ENCODE measurements at places on chromosomes 12 and 14.

GRCh38 chr14:26606729-26607312, 9.0 kb upstream of the NOVA1 start:
- DNase-seq, result no peak

- no peak for DNase-seq
Measured at GRCh38 chr12:123075646-123076171, 75.2 kb downstream of the PITPNM2 start.

DNA sequence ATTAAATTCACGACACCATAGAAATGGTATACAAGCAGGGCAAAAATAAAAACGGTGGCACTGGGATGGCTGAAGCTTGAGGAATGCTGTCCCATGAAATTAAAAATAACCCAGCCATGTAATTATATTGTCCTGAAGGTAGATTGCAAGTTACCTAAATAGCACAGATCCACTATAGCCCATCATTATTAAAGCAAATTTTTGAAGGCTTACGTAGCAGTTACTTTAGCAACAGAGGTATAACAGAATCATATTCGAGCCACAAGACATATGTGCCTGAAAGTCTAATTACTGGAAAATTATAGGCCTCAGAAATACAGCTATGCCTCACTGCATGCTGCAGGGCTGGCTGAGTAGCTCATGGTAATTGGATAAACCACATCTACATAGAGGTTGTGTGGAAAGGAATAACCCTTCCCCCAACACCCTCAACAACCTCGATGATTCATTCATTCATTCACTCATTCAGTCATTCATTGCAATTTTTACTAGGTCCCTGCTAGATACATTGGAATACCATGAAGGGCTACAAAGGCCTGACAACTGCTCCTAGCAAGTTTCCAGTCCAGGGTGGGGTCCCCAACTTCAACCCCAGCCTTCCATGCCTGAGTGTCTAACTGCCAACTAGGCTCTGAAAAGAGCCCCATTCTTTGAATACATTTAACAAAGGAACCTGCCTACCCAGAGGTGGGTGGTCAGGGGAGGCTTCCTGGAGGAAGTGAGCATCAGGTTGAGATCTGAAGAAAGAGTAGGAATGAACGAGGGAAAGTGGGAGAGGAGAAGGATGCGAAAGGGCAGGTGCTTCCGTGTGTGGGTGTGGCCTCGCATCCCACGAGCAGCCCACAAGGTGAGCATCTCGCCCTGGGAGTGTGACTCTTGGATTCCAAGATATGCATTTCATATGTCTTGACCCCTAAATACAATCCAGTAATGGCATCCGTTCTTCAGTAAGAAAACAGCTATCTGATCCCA, 18.0 kb upstream of the CMKLR1 start:
- DNase-seq, result no peak

DNA sequence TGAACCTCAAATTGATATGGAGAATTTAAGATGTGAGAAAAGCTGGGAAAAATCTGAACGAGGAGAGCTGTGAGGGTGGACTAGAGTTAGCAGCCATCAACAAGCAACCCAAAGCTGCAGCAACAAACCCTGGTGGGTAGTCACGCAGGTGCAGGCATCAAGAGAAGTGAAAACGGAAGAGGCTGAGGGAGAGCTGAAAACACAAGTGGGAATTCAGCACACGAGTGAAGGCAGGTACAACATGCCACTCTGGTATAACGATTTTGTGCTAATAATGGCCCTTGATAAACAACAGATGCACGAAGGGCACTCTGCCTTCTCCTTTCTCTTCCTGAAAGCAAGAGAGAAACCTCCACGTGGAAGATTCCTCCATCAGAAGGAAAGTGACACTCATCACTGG, 11.5 kb downstream of the TCL1B start:
- DNase-seq, result no peak

GRCh38 chr12:113818283-113818682, 147.8 kb downstream of the RBM19 start:
- DNase-seq, result no peak

DNA sequence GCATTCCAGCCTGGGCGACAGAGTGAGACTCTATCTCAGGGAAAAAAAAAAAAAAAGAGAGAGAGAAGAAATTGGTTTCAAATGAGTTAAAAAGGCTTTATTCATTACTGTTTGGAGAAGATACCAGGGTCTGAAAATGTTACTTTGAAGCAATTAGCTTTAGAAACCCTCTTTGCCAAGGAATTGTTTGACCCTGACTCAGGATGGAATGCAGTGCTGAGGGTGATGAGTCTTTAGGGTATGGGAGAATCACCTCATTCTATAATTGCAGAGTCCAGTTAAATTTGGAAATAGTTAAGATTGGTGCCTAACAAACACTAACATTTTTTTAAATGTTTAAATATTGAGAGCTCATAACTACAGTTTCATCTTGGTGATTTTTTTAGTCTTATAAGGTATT, 13.3 kb downstream of the RAP1B start:
- no peak for DNase-seq

- DNase-seq, result no peak
Measured at GRCh38 chr12:79629561-79629960, 61.2 kb downstream of the PAWR start.

DNA sequence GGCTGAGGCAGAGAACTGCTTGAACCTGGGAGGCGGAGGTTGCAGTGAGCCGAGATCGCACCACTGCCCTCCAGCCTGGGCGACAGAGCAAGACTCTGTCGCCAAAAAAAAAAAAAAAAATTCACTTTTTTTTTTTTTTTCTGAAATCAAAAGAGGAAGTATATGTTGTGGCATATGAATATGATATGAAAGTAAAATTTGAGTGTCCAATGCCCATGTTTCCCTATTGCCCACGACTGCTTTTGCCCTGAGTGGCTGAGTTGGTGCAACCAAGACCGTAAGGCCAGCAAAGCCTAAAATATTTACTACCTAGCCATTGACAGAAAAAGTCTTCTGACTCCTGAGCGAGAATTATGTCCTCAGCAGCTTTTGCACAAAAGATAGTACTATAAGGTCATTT, 101.7 kb upstream of the PARP11 start:
- no peak for DNase-seq

DNA sequence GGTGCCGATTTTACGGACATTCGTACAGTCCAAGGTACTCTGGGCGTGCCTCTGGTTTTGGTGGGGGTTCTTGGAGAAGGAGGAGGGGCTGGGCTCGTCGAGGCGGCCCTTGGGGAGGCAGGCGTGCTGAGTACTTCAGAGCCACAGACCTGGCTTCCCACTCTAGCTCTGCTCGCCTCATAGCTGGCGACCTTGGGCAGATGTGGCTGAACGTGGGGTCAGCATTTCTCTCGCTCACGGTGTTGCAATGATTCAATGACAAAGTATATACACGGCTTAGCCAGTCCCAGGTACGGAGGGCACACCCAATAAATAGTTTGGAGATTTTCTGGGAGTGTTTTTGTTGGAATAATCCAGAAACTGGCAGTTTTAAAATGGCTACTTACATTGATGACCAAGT, 75.1 kb downstream of the FOXN4 start:
- no peak for DNase-seq

GRCh38 chr12:45913631-45914030, 76.7 kb downstream of the SCAF11 start:
- no peak for DNase-seq

- DNase-seq, result no peak
Measured at GRCh38 chr14:35879654-35880249, 53.6 kb downstream of the BRMS1L start.

GRCh38 chr12:111932241-111932640, 80.7 kb downstream of the TMEM116 start:
- DNase-seq, result no peak

DNA sequence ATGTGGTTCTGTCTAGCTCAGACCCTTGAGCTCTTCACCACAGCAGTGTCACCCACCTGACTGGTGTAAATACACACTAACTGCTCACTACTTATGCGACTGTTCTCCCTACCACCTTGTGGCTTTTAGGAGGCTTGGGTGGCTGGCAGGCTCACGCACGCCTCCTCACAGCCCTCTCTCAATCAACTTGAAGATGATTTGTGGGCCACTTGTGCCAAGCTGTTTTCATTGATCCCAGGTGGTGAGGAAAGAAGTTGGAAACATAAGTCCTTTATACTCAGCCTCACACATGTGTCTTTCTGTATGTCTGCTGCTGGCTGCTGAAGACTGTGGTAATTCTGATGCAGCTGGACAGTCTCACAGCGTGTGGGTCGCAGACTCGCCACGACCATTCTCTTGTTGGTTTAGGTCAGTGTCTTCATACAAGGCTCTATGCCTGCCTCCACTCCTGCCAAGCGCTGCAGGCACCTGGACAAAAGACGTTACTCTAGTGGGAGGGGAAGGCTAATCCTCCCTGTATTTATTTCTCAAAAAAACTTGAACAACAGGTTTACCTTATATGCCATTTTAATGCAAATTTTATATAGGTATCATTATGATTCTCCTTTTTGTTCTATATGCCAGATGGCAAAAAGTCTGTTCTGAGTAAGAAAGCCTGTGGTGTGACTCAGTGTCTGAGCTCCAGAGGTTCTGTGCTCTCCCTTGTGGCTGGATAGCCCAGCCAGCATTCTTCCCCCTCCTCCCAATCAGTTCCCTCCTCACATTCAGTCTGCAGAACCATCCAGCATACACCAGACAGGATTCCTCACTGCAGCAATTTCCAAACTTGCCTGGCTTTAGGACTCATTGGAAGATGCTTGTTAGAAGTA, 115.6 kb downstream of the DIP2B start:
- no peak for DNase-seq

DNA sequence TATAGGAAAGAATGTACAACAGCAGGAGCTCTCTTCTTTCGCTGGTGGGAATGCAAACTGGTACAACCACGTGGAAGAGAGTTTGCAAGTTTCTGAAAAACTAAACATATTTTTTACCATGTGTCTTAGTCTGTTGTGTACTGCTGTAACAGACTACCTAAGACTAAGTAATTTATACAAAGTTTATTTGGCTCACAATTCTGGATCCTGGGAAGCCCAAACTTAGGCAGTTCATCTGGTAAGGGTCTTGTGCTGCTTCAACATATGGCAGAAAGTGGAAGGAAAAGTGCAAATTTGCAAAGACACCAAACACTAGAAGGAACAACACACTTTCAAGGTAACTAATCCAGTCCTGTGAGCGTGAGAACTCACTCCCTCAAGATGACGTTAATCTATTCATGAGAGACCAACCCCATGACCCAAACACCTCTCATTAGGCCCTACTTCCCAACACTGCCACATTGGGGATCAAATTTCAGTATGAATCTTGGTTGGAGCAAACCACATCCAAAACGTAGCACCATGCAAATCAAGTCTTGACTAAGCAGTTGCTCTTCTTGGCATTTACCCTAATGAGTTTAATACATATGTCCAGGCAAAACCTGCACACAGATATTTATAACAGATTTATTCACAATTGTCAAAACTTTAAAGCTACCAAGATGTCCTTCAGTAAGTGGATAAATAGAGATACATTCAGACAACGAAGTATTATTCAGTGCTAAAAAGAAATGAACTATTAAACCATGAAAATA, 481.9 kb upstream of the FOXG1 start:
- DNase-seq, result no peak

DNA sequence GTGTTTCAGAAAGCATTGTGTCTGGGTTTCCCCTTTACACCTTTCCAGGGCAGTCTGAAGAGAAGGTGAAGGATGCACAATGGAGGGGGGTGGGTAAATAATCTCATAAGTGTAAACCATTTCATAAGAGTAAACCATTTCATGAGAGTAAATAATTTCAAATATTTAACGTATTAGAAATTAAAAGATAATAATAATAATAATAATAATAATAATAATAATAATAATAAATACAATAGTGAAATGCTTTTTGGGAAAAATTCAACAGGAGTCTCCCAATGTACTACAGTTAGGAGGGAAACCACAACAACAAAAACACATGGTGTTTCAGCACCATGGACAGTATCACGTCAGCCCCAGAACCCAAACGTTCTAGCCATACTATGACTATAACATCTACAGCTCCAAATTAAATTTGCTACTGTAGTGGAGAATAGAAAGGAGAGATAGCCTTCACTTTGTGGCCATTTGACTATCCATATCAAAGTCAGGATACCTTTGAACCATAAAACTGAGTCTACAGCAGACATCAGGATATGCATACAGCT, 691.8 kb downstream of the BCL11B start:
- DNase-seq, result peak; percentile 38

GRCh38 chr14:70425354-70425753, 8.5 kb upstream of the SYNJ2BP start:
- DNase-seq, result no peak

GRCh38 chr12:114025935-114026334, 59.8 kb upstream of the RBM19 start:
- DNase-seq, result no peak

GRCh38 chr12:116432314-116432750, 126.8 kb upstream of the MAP1LC3B2 start:
- no peak for DNase-seq

- DNase-seq, result no peak
Measured at GRCh38 chr12:45256721-45257120, 40.8 kb downstream of the ANO6 start.

DNA sequence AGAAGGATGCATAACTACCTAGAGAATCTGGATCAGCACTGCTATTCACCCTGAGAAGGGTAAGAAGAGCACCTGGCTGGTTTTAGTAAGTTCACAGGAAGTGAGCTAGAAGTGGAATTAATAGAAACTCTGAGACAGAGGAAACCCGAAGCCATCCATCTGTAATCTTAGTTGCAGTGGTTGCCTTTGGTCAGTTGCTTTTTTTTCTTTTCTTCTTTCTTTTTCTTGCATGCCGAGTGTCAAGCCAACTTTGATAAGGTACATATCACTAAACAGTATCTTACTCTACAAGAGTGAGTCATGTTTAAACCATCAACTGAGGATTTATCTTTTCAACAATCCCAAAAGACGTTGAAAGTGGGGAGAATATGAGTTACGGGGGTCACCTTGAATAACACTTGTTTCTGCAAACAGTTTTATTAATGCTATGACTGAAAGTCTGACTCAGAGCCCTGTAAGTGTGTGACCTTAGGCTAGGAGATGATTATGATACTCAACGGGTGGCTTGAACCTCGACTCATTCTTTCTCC, 26.7 kb downstream of the C12orf75 start:
- DNase-seq, result no peak

GRCh38 chr14:47744155-47744554, 68.8 kb upstream of the MDGA2 start:
- DNase-seq, result no peak

- DNase-seq, result no peak
Measured at GRCh38 chr12:122721057-122721545, 4.5 kb upstream of the HCAR3 start.

DNA sequence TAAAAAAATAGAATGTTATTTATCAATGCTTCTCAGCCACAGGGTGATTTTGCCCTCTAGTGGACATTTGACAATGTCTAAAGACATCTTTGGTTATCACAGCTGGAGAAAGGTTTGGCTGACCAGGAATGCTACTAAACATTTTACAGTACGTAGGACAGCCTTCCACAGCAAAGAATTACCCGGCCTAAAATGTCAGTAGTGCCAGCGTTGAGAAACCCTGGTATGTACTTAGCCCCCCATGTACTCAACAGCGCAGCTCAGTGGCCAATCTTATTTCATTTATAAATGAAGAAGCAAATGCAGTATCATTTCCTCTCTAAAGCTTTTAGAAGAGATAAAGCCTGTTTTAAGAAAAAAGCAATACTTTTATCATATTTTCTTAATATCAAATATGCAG, 5.8 kb downstream of the MARK3 start:
- no peak for DNase-seq
